ENCODE measurements at places on chromosomes 1 and 21. TPM values are rescaled to one million over a fixed set of nuclear protein-coding genes. Genes with fewer than 3 reads are reported as not detected.

DNA sequence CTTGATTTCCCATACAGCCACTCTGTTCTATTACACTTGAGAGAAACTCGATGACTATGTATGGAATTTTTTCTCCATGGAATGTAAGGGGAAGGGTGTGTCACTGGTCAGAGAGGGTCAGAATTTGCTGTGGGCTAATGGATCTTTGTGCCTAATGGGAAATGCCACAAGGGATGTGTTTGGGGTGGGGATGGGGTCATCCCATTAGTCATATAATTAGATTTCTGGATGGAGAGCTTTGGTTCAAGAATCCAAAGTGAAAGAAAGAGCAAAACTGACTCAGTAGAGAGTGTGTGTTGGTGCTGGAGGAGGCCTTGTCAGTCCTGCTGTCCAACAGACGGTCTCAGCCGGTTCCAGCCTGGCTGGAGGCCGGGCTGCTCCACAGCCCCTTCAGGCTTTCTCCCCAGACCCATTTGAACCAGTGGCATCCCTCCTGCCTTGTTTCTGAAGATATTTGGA is 86.4 kb downstream of the LAMC2 start:
- no peak for DNase-seq

- DNase-seq = no peak
Measured at GRCh38 chr1:233109096-233109495, 158.7 kb downstream of the NTPCR start.

DNA sequence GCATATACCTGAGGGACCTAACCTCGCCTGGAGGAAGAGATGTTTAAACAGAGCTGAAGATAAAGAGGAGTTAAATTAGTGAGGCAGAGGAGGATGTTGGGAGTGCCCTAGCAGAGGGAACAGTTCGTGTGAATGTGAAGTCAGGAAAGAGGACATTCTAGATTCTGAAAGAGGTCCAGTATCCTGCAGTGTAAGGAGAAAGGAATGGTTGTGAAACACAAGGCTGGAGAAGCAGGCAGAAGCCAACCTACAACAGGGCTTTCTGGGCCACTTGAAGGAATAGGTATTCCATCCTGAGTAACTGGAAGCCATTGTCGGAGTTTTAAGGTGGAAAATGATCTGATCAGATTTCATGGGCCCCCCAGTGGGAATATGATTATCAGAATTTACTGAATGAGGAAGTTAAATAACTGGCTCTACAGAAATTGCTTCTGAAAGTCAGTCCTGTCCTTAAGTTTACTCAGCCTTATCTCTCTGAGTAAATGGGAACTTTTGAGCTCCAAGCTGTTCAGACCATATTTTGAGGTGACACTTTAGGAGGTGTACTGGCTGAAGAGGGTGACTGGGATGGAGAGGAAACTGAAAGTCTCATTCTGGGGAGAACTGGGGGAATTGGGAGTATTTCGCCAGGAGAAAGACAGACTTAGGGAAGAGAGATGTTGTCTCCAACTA is 24.4 kb upstream of the FAAH start:
- DNase-seq = no peak

- DNase-seq = no peak
Measured at GRCh38 chr1:216332462-216332861, 90.8 kb downstream of the USH2A start.

Gene SLC44A3
- total RNA-seq = 2.2 TPM

Gene DIO1
- not detected for total RNA-seq

- no peak for DNase-seq
Measured at GRCh38 chr1:171833091-171833825, 8.0 kb upstream of the DNM3 start.

Gene FAM72C
- total RNA-seq = 0.16 TPM

Gene SLC1A7
- not detected for total RNA-seq

GRCh38 chr1:248576260-248576980 is 1.9 kb upstream of the OR2T34 start:
- no peak for DNase-seq

- DNase-seq = no peak
Measured at GRCh38 chr21:27017246-27017645, 50.4 kb upstream of the ADAMTS5 start.

- no peak for DNase-seq
Measured at GRCh38 chr1:186297439-186298045, 77.5 kb downstream of the TPR start.

DNA sequence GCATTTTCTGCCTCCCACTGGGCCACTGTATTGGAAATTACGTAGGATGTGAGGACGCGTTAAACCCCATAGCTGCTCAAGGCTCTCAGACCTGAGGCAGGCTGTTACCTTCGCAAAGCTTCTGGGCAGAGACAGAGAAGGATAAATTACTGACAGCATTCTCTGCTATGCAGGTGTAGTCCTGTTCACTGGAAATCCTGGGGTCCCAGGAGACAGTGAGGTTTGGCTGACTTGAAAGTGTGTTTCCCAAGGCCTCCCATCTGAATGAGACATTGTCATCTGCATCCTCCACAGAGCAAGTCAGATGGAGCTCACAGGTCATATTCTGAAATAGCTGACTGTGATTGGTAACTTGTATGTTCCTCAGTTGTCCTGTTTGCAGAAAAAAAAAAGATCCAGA is 32.0 kb downstream of the SLAMF6 start:
- no peak for DNase-seq
